ENCODE measurements at places on chromosomes 4 and X.

- DNase-seq: no peak
These were observed 11.3 kb downstream of the EIF1AX start for GRCh38 chrX:20130357-20130756.

DNA sequence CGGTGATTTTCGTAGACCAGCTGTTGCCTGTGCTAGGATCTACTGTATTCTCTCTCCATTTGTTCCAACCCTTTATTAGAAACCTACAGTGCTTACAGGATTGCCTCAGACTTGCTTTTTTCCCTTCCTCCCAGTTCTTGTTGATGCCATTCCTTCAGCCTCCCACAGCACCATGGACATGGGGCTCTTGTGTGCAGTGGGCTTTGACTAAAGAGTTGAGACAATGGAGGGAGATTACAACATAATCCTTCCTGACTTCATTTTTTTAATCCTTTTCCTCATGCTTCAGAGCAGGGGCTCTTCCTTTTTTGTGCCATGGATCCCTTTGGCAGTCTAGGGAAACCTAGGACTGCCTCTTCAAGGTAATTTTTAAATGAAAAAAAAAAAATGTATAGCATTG, 92.1 kb downstream of the BMPR1B start:
- DNase-seq: no peak

- DNase-seq: no peak
These were observed 77.5 kb downstream of the MID1IP1 start for GRCh38 chrX:38878641-38879340.

DNA sequence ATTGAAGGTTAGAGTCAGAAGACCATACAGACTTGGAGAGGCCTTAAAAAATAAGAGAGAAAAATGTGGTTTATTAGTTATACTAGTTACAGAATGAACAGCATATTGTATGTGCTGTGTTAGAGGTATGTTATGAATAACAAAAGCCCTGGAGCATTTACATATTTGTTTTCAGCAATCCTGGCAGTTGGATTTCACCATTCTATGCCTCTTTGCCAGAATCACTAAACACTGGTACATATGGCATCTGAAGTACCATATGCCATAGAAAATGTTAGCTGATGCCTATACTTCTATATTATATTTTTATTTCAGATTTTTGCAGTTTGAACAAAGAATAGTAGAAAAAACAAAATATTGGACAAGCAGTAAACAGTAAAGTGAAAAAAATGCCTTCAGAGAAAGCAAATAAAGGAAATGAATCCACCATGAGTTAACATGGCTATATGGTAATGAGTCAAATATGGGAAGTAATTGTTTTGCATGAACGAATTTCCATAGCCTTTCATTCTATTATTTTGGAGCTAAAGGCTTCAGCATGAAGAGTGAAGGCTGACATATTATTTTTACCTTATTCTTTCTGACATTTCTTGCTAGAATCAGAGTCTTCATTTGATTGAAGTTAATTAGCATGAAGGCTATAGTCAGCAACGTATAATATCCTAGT, 41.9 kb upstream of the PRDM8 start:
- DNase-seq: no peak

- no peak for DNase-seq
These were observed 8.2 kb downstream of the ATP11C start for GRCh38 chrX:139924696-139925095.

DNA sequence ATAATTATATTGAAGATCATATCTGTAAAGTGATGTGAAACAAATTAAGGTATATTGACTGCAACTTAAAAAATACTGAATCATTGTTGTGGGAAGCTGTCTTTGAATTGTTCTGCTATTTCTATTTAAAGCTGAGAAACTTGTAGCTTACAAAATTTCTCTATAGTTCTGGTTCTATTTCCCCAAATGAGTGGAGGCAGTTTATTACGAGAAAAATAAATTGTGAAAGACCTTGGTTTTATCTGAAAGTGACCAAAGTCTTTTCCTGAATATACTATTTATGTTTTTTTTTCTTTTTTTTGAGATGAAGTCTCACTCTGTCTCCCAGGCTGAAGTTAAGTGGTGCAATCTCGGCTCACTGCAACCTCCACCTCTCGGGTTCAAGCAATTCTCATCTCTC, 165.4 kb downstream of the SH3BGRL start:
- no peak for DNase-seq

DNA sequence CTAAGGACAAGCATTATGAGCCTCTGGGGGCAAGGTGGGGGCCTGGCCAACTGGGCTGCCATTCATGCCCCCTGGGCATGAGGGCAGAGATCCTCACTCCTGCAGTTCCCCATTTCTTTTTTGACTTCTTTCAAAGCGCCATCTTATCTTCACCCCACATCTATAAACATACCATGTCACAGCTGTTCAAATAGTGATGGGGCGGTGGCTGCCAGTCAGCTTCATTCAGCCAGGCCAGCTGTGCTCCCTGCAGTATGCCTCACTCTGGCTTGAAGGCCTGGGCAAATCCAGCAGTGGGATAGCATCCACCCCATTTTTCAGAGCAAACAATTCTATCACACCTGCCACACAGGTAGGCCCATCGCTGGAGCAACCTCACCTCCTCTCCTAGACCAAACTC, 85.5 kb downstream of the NHSL2 start:
- no peak for DNase-seq
